Activated naive CD4-positive, alpha-beta T cell treated with anti-CD3 and anti-CD28 coated beads for 36 hours (primary cell): ENCODE measurements at places on chromosomes 6 and 20.

DNA sequence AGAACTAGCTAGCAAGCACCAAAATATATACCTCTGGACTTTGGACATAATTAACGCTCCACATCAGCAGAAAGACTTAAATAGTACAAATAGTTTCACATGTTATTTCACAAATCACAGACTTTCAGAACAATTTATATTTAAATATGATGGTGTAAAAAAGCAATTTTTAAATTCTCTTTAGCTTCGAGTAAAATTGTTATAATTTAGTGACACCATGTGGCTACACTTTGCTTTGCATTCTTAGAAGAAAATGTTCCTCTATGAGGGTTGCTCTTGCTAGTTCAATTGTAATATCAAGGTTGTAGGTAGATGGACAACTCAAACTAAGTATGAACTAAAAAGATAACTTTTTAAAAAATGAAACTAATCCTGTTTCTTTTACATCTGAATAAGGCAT is 69.0 kb downstream of the BTBD9 start:
- no peak for DNase-seq

DNA sequence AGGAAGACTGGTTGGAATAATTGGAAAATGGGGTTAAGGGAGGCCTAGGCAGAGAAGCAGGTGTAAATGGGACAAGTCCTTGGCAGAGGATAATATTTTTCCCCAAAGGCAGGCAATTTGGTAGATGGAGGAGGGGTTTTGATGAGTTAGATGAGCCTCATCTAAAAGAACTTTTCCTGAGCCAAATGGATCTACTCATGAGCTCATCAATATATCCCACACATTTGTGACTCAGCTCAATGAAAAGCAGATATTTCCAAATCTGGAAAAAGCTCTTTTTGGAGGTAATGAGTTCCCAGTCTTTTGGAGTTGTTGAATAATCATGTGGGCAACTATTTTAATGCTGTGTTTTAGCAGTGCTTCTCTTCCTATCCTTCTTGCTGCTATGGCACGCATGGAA is 685.5 kb upstream of the CITED2 start:
- no peak for DNase-seq

- no peak for DNase-seq
Measured at GRCh38 chr20:43576108-43576507, 14.6 kb upstream of the IFT52 start.

DNA sequence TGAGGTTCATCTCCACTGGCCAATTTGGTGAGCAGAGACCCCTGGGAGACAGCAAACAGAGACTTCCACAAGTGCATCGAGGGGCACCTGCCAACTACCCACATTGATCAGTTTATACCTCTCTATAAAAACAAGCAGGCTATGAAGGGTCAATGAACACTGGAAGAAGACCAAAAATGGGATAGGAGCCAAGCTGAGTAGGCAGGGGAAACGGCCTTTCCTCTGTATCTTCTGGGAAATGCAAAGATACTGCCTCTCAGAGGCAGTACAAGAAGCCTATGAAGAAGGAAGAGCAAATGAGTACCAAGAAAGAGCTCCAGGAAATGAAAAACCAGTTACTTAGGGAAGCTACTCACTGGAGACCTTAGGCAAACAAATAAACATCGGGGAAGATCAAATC is 247.7 kb downstream of the GMDS start:
- no peak for DNase-seq

GRCh38 chr20:39233755-39234154 is 271.6 kb downstream of the DHX35 start:
- no peak for DNase-seq

DNA sequence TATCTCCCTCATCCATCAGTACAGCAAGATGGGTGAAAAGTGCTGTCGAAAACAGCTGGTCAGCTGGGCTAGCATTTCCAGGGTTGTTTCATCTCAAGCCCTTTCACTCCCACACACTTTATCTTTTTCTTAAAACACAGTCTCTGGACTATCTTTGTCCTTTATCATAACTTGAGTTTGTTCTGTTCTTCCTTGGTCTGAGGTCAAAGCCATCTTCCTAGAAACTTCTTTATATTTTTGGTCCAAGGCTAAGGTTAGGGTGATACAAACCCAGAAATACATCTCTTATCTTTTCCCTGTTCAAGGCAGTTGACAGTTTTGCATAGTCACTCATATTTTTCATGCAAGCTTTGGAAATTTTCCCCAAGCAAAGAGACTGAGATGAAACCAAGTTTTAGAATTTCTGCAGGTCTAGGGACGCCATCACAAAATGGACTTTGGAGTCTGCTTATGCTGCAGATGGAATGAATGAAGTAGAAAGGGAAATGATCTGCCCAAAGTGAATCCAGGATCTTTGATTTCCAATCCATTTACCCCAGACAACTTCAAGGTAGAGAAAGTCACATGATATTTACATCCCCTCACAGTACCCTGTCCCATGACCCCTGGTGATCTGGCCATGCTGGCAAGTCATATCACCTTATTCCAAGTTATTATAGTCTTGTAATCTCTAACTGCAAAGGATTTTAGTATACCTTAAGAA is 297.0 kb downstream of the ZNF217 start:
- DNase-seq = no peak

DNA sequence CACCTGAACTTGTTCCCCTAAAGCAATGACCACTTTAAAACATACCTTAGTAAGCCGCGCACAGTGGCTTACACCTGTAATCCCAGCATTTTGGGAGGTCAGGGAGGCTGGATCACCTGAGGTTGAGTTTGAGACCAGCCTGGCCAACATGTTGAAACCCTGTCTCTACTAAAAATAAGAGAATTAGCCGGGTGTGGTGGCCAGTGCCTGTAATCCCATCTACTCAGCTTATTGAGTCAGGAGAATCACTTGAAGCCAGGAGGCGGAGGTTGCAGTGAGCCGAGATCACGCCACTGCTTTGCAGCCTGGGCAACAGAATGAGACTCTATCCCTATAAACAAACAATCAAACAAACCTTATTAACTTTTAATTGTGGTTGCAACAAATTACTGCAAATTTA is 1.6 kb upstream of the RAET1E start:
- no peak for DNase-seq

- DNase-seq = no peak
Measured at GRCh38 chr6:163538331-163538730, 123.8 kb downstream of the QKI start.

DNA sequence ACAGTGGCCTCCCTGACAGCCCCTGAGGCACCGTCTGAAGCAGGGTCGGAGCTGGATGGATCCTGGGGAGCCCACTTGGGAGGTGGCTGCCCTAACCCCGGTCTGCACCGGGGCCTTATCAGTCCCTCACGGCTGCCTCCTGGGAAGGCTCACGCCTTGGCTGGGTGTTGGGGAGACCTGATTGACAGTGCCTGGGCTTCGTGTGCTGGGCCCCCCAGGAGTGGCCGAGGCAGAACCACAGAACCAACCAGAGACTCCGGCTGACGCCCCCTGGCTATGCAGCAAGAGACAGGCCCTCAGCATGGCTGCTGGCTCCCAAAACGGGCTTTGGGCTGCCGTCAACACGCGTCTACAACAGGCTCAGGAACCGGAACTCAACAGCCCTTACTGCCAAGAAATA is 219.6 kb downstream of the TAF4 start:
- DNase-seq = no peak

GRCh38 chr6:94027374-94027773 is 608.0 kb upstream of the EPHA7 start:
- DNase-seq = no peak
